ENCODE measurements at places on chromosomes 16 and 17.
A peak's percentile ranks its signal among the peaks of the same experiment; 100 is the strongest.

- DNase-seq = no peak
These were observed 55.8 kb downstream of the ACTG1 start for GRCh38 chr17:81456798-81457197.

DNA sequence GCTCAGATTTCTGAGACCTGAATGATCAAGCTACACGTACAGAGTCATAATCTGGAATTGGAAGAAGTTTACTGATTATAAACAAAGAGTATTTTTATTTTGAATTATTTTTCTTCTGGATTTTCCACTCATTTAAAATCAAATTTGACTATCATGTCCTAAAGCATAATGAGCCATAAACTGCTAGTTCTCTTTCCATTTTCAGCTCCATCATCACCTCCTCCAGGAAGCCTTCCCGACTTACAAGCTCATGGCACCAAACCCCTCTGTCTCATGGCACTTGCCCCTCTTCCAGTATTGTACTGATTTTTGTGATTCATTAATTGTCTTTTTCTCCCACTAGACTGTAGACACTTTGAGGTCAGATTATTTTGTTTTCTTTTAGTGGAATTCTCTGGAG is 35.9 kb downstream of the IRX6 start:
- no peak for DNase-seq

DNA sequence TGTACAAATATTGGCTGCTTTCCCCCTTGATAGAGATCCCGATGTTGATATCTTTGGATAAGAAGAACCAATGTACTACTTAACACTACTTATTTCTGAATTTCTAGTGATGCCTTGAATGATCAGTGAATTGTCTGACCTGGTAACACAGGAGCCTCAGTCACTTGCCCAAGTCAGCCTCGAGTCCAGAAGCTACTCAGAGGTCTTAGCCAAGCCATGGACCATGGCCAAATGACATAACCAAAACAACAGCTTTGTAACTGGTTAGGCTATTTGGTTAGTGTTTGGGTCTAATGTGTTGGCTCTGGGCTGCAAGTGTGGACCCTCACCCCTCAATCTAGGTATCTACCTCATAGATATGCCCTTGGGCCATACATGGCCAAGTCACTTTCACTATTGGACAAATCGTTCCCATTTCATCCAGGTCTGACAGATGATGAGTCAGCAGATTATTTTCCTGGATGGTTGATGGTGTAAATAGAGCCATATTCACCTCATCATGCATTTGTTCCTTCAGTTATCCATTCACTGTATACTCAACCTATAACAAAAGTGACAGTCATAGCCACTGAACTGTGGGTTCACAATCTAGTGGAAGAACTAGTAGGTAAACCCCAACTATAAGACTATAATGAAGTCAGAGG is 3.5 kb downstream of the RBFOX1 start:
- no peak for DNase-seq

DNA sequence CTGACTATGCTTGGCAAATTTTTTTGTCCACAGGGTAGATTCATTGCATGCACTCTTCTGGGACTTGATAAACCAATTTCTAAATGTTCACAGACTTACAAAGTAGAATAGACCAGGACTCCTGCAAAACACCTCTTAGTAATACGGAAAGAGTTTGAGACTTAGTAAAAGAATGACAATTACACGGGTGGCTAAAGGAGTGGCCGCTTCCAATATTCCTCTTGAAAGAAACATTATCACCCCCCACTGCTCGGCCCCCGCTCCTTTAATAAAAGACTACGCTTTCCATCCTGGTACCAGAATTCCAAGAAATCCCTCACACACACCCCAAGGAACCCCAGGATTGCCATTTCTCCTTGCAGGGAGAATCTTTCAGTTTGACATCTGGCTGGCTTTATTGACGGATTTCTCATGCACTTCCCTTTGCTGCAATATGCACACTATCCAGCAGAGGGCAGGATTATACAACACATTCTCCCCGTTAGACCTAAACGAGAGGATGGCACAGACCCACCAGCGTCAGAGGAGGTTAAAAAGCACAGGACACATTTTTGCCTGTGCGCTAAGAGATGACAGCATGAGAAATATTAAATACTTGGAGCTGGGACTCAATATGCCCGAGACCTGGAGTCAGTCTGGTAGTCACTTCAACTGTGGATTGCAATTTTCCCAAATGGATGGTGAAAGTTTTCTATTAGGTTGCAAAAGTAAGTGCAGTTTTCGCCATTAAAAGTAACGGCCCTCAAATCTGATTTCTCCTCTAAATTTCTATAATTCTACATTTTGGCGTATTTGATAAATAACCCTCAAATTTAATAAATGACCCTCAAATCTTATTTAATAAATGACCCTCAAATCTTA is 46.6 kb upstream of the NUDT7 start:
- DNase-seq = peak; percentile 30

- no peak for DNase-seq
These were observed 78.8 kb downstream of the CDRT15 start for GRCh38 chr17:14157822-14158221.

DNA sequence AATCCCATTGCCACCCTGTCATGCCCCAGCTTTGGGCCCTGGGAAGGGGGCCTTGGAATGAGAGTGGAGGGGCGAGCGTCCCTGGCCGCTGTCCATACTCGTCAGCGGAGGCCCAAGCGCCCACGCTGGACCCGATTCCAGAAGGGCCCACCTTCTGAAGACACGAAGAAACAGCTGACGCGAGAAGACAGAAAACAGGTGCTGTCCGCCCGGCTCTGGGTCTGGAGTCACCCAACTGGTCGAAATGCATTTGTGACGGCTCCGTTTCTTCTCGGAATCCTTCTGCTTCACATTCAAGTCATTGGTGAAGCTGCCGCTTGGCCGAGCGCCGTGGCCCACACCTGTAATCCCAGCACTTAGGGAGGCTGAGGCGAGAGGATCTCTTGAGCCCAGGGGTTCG is 52.9 kb upstream of the PVALEF start:
- no peak for DNase-seq

DNA sequence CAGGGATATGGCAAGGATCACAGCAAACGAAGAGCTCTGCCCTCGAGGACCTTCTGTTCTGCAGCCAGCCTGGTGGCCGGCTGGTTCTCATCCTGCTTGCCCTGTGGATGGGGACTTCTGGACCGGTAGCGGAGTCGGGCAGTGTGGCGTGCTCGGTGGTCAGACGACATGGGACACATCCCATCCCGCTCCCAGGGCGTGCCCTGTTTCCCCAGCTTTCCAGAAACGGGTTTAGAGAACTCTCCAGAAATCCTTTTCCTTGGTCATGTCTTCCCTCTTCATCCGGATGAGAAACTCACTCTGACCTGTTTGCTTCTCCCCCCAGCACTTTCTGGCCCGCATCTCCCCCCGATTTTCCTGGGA is 115.8 kb downstream of the OR1D5 start:
- DNase-seq = no peak

- DNase-seq = no peak
These were observed 388.5 kb upstream of the CA10 start for GRCh38 chr17:52546990-52547389.

DNA sequence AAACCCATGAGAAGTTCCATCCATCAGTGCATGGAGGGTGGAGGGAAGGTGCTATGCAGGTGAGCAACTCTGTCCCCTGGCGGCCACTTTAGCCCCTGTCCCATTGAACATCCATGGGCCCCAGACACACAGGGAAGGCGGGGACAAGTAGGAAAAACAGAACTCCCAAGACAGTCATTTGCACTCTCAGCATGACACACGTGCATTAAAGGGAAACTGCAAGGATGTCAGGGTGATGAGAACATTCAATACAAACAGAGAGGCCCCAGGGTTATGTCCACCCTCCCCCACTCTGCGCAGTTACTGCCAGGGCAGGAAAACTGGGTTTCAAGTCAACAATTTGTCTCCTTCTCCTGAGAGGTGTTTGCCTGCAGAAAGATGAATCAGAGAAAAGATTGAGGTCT is 44.0 kb upstream of the AKTIP start:
- DNase-seq = no peak

DNA sequence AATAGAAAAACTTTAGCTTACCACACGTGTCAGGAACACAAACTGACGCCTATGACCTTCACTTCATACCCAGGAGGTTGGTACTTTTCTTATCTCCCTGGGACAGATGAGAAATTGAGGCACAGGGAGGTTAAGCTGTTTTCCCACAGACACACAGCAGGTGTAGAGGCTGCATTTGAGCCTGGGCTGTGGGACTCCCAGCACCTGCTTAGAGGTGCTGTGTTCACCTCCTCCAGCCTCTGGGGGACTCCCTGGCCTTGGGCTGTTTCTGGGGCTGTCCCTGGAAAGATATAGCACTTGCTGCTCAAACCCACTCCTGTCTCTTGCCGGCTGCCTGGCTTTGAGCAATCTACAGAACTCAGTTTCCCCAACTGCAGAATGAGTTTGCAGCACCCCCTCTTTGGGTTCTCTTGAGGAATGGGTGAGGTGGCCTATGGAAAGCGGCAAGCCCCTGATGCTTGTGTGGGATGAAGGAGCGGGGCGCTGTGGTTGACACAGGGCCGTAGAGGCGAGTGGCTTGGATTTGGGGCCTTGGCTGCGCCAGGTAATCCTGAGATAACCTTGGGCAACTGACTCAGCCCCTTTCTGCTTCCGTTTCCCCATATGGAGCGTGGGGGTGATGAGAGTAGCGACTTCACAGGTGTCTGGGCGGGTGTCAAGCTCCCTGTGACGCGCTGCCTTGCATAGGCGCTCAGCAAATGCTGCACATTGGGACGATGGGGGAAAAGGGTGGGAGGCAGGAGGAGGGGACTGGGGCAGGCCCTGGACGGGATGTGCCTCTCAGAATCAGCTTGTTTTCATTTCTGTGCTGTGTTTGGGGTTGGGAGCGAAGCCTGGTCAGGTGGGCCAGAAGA is 104.5 kb upstream of the CIBAR2 start:
- DNase-seq = no peak

DNA sequence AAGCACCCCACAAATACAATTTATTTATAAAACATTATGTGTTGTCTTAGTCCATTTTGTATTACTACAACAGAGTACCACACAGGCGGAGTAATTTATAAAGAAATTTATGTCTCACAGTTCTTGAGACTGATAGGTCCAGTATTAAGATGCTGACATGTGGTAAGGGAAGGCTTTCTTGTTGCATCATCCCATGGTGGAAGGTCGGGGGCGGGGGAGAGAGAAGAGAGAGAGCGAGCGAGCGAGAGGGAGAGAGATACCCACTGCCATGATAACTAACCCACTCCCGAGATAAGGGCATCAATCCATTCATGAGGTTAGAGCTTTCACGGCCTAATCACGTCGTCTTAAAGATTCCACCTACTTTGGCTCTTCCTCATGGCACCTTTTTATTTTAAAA is 117.8 kb downstream of the KCNJ12 start:
- DNase-seq = no peak

GRCh38 chr17:58840820-58841612 is 85.4 kb downstream of the PPM1E start:
- no peak for DNase-seq

- no peak for DNase-seq
These were observed 233.1 kb upstream of the AXIN2 start for GRCh38 chr17:65794572-65794971.

DNA sequence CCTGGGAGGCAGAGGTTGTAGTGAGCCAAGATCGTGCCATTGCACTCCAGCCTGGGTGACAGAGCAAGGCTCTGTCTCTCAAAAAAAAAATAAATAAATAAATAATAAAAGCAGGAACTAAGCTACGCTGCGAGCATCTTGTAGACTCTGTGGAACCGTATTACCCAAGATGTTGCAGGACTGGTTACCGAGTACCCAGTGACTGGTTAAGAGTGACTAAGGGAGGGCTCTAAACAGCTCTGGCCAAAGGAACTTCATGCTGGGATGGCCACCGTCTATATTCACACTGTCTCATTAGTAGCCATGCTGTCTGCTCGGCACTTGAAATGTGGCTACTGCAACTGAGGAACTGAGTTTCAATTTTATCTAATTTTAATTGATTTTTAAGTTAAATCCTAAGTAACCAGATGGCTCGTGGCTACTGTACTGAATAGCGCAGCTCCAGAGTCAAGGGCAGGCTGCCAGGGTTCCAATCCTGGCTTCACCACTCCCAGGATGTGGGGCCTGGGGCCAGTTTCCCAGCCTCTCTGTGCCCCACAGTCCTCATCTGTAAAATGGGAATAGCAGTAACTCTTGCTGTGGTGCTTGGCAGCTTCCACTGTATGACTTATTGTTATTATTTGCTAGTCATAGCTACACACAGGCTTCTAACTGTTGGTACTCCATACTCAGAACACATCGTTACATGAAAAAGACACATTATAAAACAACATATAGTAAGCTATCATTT is 3.0 kb downstream of the NTAN1 start:
- DNase-seq = no peak

GRCh38 chr17:44398692-44399691 is 9.5 kb upstream of the ITGA2B start:
- no peak for DNase-seq

- DNase-seq = no peak
These were observed 10.9 kb upstream of the CHST6 start for GRCh38 chr16:75506107-75506506.

DNA sequence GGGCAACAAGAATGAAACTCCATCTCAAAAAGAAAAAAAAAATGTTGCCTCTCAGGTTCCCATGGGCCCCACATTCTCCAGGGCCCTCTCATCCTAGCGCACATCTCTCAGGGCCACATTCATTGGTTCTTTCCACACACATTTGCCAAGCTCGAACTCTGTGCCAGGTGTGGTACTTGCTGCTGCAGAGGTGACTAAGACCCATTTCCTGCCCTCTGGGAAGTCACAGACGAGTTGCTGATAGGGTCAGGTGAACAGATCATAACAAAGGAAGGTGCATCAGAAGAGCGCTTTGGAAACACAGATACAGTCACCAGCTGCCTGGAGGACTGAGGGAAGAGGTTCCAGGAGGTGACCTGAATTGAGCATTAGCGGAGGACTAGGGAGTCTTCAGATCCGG is 1.0 kb downstream of the GSDMA start:
- DNase-seq = no peak

- DNase-seq = no peak
These were observed 23.0 kb downstream of the RHBDL3 start for GRCh38 chr17:32288615-32289014.

DNA sequence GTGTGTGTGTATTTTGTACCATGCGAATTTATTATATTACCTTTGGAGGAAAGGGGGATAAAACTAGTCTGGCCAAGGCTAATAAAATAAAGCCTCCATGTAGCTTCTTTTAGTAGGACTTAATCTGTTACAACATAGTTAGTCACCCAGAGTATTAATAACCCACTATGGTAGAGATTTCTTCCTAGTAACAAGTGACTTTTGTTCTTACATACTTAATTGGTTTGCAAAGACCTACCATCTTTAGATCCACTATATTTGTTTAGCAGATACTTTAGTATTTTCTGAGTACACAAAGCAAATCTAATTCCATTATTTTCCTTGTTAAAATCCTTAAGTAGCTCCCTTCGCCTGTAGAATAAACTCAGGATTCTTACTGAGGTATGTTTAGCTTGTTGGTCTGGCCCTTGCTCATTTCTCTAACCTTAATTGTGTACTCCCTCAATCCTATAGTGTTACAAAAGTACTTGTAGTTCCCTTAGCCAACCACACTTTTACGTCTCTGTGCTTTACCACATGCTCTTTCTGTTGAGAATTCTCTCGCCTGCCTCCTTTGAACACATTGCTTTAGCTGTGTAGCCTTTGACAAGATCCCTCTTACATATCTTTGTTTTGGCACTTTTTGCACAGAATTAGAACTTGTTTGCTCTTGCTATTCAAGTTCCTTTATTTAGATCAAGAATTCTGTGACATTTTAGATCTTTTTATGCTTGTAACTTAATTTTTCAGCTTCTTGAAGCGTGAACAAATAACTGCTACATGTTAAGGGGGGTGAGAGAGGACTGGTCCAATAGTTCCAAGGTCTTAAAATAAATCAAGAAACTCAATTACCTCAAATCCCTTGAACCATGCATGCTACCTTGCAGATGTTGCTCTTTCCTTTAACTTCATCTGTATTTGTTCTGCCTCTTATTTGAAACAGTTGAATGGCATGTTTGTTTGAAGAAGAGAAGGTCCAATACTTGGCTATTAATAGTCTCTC is 23.8 kb downstream of the CLTC start:
- DNase-seq = no peak
